Airway epithelial cell (primary cell): ENCODE measurements at places on chromosomes 11 and 22. TPM values are rescaled to one million over a fixed set of nuclear protein-coding genes. Genes with fewer than 3 reads are reported as not detected.

The HOATZ gene
- total RNA-seq: not detected in 2 replicates

The CADM1 gene
- total RNA-seq: 3.3 and 7.5 TPM in 2 replicates

The FXYD2 gene
- not detected in 2 replicates for total RNA-seq

The FGF19 gene
- total RNA-seq: not detected in 2 replicates

The HEPHL1 gene
- total RNA-seq: 0.79 and 1.1 TPM in 2 replicates

The YPEL4 gene
- total RNA-seq: not detected in 2 replicates

The GAB4 gene
- total RNA-seq: not detected in 2 replicates

The CYP2D6 gene
- total RNA-seq: 0.28 TPM in 1 of 2 replicates, not detected in the other

The EMID1 gene
- 0.14 and 0.51 TPM in 2 replicates for total RNA-seq

The KRTAP5-11 gene
- not detected in 2 replicates for total RNA-seq

The C22orf31 gene
- not detected in 2 replicates for total RNA-seq

The DERL3 gene
- 1.4 and 2.8 TPM in 2 replicates for total RNA-seq

The LRRC74B gene
- total RNA-seq: not detected in 2 replicates

The RAG1 gene
- total RNA-seq: 0.42 and 0.99 TPM in 2 replicates

The LRRC4C gene
- total RNA-seq: not detected in 2 replicates

The WNT7B gene
- 26.1 and 29.7 TPM in 2 replicates for total RNA-seq

The OR10D3 gene
- total RNA-seq: not detected in 2 replicates

The GSTT2B gene
- total RNA-seq: 0.99 and 2.1 TPM in 2 replicates

The DAGLA gene
- total RNA-seq: 0.09 and 0.56 TPM in 2 replicates

The IFITM1 gene
- 16.4 and 26.9 TPM in 2 replicates for total RNA-seq

The C11orf52 gene
- total RNA-seq: 3.0 and 5.9 TPM in 2 replicates

The TENM4 gene
- total RNA-seq: 4.2 and 19.3 TPM in 2 replicates
